Hypothalamus (tissue), 51 donors: ENCODE measurements at places on chromosomes 6 and 20.

DNA sequence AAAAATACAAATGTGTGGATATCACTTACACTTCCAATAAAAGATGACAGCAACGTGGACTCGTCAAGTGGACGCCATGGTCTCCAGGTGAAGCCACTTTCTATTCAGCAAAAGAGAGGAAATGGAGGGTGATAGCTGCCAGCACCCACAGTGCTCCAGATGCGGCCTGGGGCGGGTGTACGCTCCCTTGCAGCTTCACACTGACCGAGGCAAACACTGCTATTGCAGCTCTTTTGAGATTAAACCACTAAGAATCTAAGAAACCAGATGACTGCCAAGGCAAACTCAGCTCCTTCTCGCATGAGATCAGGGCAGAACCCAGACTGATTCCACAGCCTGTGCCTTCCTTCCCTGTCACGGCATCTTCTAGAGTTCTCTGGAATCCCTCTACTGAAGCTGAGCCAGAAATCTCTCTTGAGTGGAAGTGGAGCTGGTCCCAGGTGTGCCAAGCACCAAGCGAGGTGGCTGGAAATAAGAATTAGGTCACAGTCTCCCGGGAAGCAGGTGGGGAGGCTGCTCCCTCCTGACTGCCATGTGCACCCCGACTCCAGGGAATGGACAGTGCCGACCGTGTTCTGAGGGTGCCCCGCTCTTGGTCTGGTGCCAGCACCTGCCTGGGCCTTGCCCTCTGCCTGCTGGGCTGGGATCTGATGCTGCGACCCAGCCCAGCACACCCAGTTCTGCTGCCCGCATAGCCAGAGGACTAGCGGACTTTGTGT, 90.1 kb upstream of the AFDN start:
- DNase-seq = no peak

- no peak for DNase-seq
Measured at GRCh38 chr6:110033749-110034666, 55.9 kb downstream of the GPR6 start.

GRCh38 chr6:170173335-170173881, 117.5 kb downstream of the DLL1 start:
- DNase-seq = no peak

GRCh38 chr6:43325876-43326275, 17.2 kb upstream of the CRIP3 start:
- no peak for DNase-seq

- no peak for DNase-seq
Measured at GRCh38 chr6:137705160-137706082, 161.6 kb upstream of the TNFAIP3 start.

DNA sequence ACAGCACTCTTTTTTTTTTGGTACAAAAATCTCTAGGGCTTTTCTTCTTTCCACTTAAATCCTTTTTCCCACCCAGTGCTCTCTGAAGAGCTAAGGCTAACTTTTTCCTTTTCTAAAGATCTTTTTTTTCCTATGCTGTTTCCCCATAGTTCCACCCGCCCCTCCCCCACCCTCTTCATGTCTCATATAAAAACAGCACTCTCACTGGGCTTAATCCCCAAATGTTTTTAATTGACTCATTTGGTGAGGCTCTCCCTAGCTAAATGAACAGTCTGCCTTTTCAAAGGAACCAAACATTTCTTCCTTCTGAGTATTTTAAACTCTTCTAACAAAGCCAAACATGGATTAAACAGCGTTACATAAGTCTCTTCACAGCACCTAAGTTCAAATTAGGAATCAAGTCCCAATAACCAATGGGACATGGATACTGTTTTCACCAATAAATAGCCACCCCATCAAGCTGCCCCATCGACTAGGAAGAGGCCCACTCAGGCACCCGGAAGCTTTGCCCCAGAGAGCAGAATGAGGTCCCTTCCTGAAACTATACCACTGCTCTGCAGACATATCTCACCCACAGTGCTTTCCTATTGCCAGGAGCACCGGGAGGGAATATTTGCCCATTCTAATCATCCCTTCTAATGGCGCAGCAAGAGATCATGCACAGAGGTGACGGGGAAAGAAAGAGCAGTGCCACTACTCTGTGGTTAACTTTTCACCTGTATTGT, 63.7 kb downstream of the ATXN1 start:
- DNase-seq = no peak

DNA sequence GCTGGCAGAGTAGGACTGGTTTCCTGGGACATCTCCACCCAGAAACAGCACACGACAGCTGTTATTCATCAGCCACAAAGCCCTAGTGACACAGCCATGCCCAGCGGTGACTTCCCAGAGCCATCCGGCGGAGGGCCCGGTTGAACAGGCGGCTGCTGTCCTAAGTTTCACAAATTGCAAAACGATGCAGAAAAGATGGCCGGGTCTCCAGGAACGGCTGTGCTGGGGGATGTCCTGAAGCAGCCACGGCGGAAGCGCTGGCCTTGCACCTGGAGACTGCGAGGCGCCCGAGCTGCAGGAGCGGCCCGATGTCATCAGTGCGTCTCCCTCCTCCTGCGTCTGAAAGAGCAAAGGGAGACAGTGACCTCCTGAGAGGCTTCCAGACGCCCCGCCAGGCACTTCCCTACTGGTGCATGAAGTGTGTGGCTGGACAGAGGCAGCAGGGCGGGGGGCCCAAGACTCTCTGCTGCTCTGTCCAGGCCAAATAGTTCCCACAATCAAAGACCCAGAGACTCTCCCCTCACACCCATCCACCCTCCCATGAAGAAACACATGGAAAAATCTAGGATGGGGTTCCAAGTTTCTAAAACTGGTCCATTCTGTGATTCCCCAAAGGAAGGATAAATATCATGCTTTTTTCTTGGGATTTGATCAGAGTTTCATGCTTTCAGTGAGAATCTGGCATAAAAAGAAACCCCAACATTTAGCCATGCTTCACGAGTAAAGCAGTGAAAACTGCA, 44.0 kb downstream of the SSR1 start:
- no peak for DNase-seq

DNA sequence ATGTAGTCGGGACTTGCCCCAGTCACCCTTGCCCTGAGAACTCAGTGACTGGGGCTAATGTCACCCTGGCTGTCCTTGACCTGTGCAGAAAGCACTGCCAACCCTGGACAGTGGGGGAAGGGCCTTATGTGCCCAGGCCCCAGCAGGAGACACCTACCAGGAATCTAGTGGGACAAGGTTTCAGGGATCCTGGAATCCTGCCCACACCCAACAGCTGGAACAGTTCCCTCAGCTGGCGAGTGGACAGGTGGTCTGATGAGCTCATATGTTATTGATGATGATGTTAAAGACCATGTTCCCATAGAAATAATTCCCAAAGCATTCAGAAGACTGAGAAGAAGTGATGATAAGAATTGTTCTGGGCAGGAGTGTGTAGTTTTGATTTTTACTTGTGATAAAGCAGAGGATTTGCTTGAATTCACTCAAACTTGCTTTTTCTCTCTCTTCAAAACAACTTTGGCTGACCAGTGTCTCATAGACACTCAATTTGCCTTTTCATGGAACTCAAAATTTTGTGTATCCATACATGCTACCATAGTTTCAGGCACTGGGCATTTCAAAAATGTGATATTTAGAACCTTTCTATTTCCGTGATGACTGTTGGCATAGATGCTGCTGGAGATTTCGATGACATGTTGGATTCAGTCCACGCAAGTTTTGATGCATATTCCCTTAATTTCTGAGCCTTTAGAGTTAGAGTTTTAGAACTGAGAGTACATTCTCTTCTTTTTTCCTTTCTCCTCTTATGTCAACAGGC, 79.3 kb downstream of the SLC22A3 start:
- no peak for DNase-seq

DNA sequence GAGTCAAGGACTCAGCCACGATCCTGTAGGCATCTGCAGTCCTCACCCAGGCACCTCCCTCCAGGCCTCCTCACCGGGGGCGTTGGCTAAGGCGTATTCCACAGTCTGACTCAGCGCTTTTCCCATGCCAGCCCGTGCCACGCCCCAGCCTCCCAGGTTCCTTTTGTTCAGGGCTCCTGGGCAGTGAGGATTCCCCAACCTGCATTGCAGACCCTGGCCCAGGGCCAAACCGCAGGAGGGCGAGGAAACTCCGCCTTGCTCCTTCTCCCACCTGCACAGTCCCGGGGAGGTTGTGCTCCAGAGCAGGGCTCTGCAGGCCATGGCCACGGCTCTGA, 202.8 kb upstream of the CST7 start:
- DNase-seq = no peak
